ENCODE measurements at places on chromosomes 5 and 9.

GRCh38 chr5:142748132-142748531 lies 22.0 kb upstream of the ARHGAP26 start:
- no peak for DNase-seq

- no peak for DNase-seq
Observed at GRCh38 chr9:4690144-4690543, 10.8 kb downstream of the CDC37L1 start.

DNA sequence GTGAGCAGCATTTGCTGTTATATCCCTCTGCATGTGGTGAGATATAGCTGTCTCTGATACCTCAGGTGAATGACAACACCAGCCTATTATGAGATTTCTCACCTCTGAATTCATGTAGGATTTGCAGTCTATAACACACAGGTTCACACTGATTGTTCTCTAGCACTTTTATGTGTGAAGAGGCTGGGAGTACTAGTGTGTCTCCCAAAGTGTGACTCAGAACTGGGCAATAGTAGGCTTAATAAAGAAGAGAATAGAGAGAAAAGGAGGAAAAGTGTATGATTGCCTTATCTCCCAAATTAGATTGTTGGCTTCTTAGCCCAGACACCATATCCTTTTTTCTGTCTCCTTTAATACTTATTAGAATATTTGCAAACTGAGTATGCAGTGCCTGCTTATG lies 232.0 kb downstream of the PJA2 start:
- no peak for DNase-seq

DNA sequence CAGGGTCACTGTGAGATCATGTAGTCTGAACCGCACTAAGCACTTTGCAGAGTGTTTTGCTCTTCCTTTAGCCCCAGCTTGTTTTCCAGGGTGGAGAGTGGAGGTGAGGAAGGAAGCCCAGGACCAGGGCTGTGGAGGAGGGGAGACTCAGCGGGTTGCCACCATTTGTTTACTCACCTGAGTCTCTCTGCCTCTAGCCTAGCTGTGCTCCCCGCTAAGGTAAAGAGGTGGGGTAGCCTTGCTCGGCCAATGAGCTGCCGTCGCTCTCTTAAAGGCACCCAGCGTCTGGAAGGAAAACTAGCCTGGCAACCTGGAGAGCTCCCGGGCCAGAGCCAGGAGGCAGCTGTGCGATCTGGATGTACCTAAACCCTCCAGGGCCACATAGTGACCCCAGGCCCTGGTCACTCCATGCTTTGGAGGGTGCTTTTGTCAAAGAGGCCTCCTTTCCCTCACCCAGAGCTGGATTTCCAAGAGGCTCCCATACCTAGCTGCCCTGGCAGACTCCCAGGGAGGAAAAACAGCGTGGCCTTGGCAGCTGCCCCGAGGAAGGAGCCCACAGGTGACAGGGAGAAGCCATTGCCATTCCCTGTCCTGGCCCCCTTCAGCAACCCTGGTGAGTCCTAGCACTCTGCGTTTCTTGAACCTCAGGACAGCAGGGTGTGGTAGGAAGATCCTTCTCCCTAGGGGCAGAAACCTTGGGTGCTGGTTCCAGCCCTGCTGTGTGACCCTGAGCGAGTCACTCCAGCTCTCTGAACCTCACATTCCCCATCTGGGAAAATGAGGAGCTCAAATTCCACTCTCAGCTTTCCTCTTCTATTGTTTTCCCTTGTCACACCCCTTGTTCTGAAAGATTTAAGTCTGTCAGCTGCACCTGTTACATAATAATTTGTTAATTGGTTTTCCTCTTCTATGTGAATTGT lies 42.4 kb upstream of the LARP1 start:
- DNase-seq, result no peak

DNA sequence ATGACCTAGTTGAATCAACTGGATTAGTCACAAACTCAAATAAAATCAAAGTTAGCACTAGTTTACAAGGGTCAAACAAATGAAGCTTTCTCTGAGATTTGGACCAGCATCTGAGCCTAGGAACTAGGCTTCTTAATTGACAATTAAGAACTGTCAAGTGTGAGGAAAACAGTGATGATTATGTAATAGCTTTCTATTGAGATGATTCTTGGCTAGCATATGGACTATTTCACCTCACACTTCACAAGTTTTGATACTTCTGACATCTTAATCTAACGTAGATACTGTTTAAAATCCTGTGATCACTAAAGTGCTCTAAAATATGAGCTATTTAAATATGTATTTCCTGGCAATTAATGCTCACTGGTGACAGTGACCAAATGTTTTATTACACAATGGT lies 542.9 kb downstream of the EFNA5 start:
- DNase-seq, result no peak

DNA sequence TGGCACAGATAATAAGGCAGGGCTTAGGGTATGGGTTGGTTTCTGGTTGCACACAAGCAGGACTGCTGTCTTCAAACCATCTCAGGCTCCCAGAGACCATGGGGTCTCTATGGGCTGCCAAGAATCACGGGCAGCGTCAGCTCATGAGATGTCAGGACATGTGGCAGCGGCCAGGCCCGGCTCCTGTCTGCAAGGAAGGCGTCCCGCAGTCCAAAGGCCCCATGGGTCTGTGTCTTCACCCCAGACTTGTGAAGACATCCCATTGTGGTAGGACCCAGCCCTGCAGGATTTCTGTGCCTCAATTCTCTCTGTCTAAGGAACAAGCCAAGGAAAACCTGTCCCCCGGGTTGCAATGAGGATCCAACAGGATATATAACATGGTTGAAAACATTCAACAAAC lies 32.6 kb downstream of the IPPK start:
- DNase-seq, result no peak

DNA sequence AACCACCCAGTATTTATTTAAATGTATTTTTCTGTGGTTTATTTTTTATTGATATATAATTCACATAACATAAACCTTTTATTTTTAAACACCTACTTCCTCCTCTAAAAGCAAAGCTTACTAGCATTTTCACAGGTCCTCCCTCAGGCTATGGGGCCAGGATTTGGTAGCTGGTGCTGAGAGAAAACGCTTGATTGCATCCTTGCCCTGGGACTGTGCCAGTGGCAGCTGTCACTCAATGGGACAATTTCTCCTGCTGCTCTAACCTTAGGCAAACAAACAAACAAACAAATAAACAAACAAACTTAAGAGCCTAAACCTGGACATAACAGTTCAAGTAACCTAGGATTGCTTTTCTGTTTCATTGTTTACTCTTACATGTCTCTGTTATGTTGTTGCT lies 102.7 kb downstream of the FOCAD start:
- no peak for DNase-seq

- DNase-seq, result no peak
Observed at GRCh38 chr9:74953235-74953751, 581 bp upstream of the C9orf40 start.

DNA sequence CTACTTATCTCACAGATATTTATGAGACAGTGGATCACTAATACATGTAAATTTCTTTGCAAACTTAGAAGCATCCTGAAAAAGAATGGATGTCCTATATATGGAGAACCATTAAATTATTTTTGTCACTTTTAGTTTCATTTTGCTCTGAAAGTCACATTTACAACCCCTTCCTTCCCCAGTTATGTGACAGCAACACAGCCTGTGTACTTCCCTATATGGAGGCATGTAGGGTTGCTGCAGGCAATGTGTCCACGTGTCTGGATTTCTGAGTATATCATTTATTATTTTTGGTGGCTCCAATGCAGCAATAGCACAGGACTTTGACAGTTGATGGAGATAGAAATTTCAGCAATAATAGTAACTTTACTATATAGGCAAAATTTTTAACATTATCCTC lies 156.4 kb downstream of the ST8SIA4 start:
- DNase-seq, result no peak

DNA sequence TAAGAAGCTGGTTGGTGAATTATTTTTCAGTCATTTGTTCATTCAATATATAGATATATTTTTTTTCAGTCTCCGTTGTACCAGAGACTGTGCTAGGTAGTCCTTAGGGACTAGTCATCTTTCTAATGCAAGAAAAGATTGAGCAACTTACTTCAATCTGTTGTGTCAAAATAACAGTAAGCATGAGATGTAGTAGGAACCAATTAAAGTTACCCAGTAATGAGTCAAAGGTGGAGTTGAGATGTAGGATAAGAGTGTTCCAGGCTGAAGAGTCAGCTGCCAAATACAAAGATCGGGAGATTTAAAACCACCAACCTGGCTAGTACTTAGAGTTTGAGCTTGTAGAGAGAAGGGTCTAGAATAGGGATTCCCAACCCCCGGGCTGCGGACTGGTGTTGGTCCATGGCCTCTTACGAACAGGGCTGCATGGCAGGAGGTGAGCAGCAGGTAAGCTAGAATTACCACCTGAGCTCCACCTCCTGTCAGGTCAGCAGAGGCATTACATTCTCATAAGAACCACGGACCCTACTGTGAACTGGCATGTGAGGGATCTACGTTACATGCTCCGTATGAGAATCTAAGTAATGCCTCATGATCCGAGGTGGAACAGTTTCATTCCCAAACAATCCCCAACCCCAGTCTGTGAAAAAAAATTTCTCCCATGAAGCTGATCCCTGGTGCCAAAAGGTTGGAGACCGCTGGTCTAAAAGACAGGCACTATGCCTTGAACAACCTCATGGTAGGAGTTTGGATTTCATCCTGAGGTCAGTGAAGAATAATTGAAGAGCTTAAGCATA lies 1241.5 kb upstream of the WWC1 start:
- DNase-seq, result no peak

- DNase-seq, result no peak
Observed at GRCh38 chr5:41966401-41967105, 41.5 kb downstream of the FBXO4 start.

- no peak for DNase-seq
Observed at GRCh38 chr9:121609822-121610637, 41.4 kb upstream of the DAB2IP start.

DNA sequence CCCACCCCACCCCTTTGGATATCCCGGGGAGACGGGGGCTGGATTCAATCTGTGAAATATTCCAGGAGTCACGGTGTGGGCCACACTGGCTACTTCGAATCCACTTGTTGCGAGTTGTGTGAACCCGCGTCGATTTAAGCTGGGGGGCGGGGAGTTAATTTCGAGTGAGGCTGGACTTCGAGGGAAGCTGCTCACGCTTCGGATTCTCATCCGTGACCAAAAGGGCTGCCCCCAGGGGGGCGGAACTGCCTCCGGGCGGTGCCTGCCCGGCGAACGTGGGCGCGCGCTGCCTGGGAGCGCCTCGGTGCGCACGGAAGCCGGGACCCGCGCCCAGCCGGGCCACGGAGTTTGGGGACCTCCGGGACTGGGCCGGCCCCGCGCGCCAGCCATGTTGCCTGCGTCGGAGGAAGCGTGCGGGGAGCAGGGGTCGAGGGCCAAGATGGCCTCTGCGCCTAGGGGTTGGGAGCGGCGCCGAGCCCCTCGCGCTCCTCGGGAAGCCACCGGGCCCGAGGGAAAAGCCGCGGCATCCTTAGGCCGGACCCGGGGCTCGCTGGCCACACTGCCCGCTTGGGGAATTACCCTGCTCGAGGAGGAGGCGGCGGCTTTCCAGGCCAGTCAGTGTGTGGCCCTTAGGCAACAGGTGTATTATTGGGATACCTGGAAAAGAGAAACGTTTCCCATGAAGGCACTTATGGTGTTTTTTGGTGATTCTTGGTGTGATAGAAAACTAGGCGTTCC lies 975 bp downstream of the OCLN start:
- no peak for DNase-seq

- no peak for DNase-seq
Observed at GRCh38 chr5:123107343-123108244, 18.6 kb downstream of the PRDM6 start.

- DNase-seq, result no peak
Observed at GRCh38 chr5:129664336-129664937, 83.5 kb upstream of the MINAR2 start.

DNA sequence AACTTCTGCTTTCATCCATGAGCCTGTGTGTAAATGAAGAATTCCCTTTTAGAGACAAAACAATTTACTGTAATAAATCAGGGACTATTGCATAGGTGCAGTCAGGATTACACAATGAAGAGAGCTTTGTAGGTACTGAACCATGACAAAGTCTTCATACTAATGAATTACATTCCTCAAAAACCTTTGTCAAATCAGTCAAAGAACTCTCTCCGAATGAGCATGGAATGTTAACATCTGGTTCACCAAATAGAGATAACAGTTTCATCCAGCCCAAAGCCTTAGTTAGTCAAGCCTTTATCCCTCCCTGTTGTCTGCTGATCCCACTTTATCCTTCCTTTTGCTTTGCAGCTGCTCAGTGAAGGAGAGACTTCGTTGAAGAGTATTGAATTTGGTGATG lies 62.9 kb upstream of the DMRTA1 start:
- no peak for DNase-seq
